Immature natural killer cell (primary cell): ENCODE measurements at places on chromosomes 1 and 21.

DNA sequence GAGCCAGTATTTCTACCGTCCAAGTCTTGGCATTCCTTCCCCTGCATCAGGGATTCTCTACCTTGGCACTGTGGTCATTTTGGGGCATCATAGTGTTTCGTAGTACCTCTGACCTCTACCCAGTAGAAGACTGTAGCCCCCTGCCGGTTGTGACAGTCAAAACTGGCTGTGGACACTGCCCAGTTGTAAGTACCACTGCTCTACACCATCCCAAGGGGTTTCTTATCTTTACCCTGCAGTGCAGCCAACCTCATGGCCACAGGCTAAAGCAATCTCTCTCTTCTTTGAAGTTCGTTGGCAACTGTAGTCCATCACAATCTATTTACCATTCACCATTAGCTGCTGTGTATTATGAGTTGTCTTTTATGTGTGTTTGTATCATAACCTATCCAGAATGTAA, 29.3 kb upstream of the ERO1B start:
- DNase-seq, result no peak

DNA sequence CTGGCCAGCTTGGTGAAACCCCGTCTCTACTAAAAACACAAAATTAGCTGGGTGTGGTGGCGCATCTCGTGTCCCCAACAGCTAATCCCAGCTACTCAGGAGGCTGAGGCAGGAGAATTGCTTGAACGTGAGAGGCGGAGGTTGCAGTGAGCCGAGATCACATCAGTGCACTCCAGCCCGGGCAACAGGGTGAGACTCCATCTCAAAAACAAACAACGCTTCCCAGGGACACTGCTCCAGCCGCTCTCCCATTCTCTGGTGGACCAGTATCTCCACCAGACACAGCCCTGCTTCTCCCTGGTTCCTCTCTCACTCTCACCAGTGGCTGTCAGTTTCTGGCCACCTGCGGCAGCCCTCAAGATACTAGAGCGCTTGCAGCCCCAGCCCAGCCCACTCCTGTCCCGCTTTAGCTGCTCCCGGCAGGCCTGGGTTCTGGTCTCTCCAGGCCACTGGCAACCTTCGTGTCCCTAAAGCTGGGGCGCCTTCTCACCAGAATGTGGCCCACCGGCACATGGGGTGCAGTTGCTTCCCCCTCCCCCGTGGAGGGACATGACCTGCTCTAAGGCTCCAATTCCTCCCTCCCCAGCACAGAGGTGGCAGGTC, 20.9 kb upstream of the LRRC47 start:
- DNase-seq, result no peak

GRCh38 chr1:158153746-158154444, 26.8 kb upstream of the CD1D start:
- DNase-seq, result no peak

DNA sequence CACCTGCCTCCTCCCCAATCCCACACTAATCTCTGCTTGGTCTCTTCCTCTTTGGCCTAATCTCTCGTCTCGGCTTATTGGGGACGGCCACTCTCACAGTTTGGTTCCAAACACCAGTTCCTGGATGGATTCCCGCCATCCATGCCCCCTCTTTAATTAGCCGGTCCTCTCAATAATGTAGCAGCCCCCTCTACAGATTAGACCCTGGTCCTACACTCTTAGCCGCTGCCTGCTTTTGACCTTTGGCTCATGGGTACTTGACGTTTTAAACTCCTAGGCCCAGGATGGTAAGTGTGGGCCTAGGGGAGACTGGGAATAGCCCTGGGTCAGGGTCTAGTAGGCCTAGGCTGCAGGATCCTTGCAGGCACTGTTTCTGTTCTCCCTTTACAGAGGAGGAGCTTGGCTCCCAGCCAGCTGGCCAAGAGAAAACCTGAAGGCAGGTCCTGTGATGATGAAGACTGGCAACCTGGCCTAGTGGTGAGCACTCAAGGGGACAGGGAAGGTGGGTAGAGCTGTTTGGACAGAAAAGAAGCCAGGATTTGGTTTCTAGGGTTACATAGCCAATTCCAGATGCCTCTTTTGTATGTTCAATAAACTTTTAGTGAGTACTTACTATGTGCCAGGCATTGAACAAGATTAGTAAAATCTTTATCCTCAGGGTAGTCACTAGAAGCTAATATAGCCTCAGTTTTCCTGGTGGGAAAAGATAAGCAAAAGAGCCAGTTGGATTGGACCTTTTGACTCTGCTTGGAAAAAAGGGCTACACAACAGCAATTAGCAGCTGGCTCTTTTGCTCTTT, 758 bp downstream of the RAD54L start:
- DNase-seq, result no peak

GRCh38 chr1:202254454-202255252, 61.1 kb downstream of the LGR6 start:
- peak; percentile 22 for DNase-seq

- no peak for DNase-seq
These were observed 160.2 kb upstream of the VAMP3 start for GRCh38 chr1:7610936-7611335.

DNA sequence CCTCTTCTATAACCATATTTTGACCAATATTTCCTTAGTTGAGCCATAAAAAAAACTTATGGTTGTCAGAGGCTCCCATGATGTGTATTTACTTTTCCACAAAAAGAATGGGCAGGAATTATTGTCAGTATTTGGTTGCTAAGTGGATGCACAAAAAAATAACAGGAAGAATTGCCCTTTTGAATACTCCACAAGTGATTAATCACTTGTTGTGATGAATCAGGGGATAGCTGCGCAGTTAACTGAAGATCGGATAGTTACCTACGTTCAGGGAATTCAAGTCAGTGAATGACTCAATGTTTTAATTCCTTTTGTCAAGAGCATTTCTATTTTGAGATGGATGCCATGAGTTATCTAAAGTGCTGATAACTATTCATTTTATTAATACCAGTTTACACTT, 785.2 kb upstream of the B3GALT2 start:
- DNase-seq, result no peak

- no peak for DNase-seq
These were observed 3.5 kb downstream of the PAPPA2 start for GRCh38 chr1:176466514-176466913.
